ENCODE measurements at places on chromosomes 2 and 18.

GRCh38 chr2:144434425-144435222 is 85.3 kb downstream of the ZEB2 start:
- DNase-seq = no peak

- DNase-seq = no peak
Measured at GRCh38 chr18:49731860-49732311, 81.4 kb downstream of the ACAA2 start.

- no peak for DNase-seq
Measured at GRCh38 chr18:12852566-12853315, 31.3 kb downstream of the PTPN2 start.

- no peak for DNase-seq
Measured at GRCh38 chr18:64717026-64717425, 568.1 kb upstream of the LINC00305 start.

GRCh38 chr2:121686902-121687301 is 37.6 kb upstream of the CLASP1 start:
- no peak for DNase-seq

DNA sequence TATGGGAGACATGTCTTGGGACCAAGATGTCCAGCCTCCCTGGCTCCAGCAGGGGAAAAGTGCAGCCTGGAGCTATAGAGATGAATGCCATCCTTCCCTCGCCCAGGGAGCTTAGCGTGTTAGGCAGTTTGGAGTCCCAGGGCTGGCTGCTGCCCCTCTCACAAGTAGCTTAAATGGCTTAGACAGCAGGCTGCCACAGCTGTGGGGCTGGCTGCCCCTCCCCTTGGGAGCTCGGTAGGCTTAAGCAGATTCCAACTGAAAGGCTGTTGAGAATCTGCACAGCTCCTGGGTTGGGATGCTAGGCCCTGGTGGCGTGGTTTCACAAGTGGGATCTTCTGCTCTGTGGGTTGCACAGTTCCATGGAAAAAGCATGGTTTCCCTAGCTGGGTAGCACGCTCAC is 940.5 kb upstream of the DDX18 start:
- no peak for DNase-seq
